Activated T-helper 9 cell treated with anti-CD3 and anti-CD28 coated beads, Interleukin-2, amount 50 U/mL, for 16 hours (primary cell): ENCODE measurements at places on chromosomes 16 and 17.

DNA sequence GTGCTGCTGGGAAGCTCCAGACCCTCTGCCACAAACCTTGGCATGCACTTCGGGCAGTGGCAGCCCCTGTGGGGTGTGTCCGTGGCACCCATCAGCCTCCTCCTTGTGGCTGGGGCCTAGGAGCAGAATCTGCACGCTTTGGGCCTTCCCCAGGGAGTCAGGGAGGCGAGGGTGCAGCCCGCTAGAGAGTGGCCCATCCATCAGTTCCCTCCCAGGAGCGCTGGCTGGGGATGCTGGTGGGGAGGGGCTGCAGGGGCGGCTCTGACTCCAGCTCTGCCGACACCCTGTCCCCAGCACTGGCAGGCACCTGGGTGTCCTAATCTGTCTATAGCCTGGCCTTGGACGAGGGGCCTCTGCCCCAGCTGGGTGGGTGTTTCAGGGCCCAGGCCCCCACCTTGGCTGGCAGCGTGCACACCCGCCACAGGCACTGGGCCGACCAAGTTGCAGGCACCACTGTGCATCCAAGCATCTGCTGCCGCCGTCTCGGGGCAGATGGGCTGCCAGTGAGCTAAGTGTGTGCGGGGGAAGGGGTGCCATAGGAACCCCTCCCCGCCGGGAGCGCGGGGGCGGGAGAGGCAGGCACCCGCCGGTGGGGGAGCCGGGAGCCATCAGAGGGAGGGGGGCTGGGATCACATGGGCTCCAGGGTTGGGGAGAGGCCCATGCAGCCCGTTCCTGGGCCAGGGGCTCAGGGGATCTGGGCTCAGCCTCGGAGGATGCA lies 30.2 kb downstream of the ENDOV start:
- no peak for DNase-seq

- DNase-seq: no peak
Observed at GRCh38 chr17:7079581-7080455, at the start of gene CLEC10A. Gene CLEC10A (minus strand): TSS chr17:7080251. CDS start chr17:7078812, 1,439 bp downstream.

- no peak for DNase-seq
Observed at GRCh38 chr17:6070913-6071511, 833 bp downstream of the WSCD1 start.

- DNase-seq: peak; percentile 75
Observed at GRCh38 chr17:28552176-28552999, at the start of gene UNC119. Gene UNC119 (minus strand): TSS chr17:28552624. CDS start chr17:28552557, 67 bp downstream.

- DNase-seq: no peak
Observed at GRCh38 chr17:74466111-74466827, at the start of gene CD300A. Gene CD300A (plus strand): TSS chr17:74466634. CDS start chr17:74466704, 70 bp downstream.

GRCh38 chr17:1627982-1628855 lies at the start of gene SLC43A2:
Gene SLC43A2 (minus strand): TSS chr17:1628834. CDS start chr17:1627874, 960 bp downstream.
- peak; percentile 67 for DNase-seq

DNA sequence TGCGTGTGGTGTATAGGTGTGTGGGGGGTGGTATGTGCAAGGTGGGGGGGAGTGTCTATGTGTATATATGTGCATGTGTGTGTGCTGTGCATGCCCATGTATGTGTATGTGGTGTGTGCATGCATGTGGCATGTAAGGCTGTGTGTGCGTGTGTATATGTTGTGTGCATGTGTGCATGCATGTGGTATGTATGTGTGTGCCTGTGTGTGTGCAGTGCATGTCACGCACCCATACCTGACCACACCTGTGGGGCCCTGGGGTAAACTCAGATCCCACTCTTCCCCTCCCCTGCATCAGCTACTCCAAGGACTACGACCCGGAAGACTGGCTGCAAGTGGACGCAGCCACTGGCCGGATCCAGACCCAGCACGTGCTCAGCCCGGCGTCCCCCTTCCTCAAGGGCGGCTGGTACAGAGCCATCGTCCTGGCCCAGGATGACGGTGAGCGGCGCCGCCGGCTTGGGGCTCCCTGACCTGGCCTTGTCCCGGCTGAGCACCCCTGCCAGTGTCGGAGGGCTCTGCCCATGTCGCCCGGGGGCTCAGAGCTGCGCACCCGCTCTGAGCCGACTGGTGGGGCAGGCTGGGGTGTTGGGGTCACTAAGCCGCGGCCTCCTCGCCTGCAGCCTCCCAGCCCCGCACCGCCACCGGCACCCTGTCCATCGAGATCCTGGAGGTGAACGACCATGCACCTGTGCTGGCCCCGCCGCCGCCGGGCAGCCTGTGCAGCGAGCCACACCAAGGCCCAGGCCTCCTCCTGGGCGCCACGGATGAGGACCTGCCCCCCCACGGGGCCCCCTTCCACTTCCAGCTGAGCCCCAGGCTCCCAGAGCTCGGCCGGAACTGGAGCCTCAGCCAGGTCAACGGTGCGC lies 9.1 kb downstream of the SLC22A31 start:
- no peak for DNase-seq

DNA sequence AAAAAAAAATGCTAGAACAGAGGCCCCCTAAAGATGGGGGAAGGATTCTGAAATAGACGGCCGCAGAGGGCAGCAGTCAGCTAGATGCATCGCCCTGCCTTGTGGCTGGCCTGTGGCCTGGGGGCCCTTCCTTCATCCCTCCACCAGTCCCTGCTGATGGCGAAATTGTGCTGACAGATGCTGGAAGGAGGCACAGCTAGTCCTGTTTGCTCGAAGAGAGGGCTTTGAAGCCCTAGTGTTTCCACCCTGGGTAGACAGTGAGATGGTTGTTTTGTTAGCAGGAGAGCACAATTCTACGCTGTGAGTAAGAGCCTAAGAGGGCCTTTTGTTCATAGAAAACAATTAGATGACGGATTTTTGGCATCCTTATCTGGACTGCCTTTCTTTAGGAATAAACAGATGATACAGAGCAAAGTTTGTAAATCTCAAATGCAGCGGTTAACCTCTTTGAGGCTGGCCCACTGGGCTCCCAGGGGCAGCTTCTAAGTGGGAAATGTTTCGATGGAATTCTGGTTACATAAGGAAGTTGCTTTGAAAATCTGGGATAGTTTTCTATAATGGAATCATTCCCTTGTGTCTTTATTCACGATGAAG lies 23.0 kb downstream of the VPS35L start:
- DNase-seq: no peak

DNA sequence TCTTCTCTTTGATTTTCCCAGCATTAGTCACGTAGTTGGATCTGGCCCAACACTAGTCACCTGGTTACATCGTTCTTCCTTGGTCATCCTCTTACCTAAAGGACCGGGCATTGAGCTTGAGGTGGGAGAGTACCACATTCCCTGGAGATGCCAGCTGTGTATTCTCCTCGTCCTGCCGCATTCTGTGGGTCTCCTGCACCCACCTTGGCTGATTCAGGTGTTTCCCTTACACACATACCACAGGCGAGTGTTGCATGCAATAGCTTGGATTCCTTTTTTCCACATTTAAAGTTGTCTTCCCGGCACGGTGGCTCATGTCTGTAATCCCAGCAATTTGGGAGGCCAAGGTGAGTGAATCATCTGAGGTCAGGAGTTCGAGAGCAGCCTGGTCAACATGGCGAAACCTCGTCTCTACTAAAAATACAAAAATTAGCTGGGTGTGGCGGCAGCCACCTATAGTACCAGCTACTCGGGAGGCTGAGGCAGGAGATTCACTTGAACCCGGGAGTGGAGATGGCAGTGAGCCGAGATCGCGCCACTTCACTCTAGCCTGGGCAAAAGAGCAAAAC lies 21.6 kb upstream of the CLEC18C start:
- no peak for DNase-seq

DNA sequence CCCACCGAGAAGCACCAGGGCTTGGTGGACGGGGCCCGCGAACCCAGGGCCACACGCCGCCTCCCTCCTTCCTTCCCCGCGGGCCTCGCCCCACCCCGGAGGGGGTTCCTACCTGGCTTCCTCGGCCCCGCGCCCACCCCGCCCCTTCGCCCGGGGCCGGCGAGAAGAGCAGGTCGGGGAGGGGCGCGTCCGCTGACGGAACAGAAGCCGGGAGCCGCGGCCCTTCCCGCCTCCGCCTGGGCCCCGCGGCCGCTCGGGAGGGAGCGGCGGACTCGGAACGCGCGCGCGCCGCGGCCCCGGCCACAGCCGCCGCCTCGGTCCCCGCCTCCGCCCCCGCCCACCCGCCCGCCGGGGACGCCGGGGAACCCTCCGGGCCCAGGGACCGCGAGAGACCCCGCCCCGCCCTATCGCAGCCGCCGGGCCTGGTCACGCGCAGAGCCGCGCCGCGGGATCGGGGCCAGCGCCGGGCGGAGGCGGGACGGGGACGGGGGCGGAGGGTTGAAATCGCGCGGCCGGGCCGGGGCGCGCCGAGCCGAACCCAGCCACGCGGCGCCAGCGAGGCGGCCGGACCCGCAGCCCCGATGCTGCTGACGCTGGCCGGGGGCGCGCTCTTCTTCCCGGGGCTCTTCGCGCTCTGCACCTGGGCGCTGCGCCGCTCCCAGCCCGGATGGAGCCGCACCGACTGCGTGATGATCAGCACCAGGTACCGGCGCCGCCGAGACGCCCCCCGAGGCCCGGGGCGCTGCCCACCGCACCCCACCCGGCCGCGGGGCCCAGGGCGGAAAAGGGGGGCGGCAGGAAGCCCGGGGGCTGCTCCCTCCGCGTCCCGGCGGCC lies at the start of gene TLCD3A:
Gene TLCD3A (plus strand): TSS at position 530 of the 835 bp plus-strand sequence. CDS start 52 bp downstream, at position 582.
- DNase-seq: peak; percentile 35

DNA sequence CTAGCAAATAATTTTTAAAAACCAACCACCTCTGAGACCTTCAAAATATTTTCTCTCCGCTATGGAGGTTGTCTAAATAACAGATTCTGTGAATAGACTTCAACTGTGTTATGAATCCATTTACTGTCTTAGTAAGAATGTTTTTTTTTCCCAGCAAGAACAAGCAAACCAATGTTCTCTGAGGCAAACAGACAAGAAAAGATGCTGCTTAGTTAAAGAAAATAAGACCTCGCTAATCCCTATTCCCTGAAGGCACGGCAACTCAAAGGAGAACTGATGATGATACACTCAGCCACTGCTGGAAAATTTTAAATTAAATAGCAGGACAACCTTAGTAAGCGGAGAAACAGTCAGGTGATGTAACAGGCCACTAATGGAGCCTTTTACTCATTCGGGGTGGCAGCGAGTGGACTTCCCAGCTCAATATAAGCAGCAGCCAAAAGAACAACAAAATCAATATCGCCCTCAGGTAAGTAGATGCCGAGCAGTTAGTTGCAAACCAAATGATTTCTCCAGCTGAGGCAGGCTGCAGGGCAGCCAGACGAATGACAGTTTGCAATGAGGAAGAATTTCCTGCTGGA lies 81.8 kb downstream of the CPPED1 start:
- DNase-seq: no peak

DNA sequence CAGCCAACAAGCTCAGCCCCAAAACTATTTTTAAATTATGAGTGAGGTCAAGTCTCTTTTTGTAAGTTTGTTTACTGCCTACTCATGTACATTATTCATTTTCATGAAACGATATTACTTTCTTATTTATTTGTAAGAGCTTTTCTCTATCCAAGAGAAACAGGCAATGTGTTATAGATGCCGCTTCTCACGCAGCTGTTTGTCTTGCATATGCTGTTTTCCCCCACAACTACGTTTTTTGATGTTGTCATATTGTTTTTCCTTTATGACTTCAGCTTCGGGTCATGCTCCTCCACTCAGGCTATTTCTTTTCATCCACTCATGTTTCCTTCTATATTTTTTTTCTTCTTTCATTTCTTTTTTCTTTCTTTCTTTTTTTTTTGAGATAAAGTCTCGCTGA lies 20.0 kb downstream of the ITGAE start:
- no peak for DNase-seq

DNA sequence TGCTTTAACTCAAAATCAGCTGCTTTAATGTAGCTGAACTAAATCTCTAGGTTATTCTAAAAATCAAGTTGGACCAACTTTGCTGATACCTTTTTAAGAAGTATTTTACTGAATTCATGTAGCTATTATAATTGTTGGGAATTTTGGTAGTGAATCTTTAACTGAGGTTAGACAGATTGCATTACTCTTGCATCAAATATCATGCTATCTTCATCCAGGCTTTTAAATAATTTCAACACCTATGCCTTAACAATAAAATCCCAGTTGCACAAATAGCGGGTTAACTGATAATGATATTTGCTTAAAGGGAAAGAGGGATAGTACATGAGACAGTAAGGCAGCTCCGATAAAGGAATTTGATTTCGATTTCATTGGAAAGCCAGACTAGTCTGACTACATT lies 241.3 kb upstream of the TBX2 start:
- no peak for DNase-seq

DNA sequence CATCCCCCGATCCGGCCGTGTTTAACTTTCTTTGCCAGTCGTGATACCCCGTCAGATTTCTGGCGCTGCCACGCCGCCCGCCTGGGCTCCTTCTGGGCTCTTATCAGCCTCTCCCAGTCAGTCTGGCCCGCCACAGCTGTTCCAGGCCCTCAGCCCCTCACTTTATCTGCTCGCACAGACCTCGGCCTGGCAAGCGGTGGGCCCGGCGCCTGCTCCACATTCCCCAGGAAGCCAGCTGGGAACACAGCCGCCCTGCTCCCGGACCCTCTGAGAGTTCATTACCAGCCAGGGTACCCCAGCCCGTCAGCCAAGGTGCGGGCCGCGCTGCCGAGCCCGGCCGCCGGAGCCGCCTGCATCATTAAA lies 157.5 kb downstream of the ZNF423 start:
- no peak for DNase-seq

GRCh38 chr17:39979893-39980350 lies 685 bp upstream of the PSMD3 start:
- DNase-seq: no peak

DNA sequence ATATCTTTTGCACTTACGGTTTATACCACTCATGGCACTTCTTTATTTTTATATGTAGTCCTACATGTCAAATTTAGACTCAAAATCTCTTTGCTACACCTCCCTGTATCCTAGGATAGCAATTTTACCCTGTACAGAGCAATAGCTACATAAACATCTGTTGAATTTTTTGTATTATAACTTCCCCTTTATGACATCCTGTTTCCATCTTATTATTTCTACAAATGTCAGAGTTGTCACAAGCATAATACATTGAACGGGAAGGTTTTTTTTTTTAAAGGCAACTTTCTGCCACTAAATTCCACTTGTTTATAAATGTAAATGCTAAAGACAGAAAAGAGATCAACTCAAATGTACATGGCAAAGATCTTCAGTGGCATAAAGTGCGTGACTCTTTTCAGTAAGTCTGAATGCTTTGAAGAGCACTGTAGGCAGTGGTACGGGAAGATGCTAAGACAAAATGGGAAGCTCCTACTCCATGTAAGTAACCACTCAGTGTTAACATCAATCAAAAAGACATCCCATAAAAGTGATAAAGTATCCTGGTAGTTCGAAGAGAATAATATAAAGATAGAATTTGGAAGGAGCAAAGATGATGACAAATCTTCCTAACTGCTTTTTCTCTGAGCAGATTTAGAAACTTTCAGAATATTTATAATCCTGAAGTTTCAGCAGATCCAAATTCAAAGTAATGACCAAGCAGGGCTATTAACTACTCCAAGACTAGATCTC lies 26.8 kb downstream of the GNA13 start:
- DNase-seq: no peak

DNA sequence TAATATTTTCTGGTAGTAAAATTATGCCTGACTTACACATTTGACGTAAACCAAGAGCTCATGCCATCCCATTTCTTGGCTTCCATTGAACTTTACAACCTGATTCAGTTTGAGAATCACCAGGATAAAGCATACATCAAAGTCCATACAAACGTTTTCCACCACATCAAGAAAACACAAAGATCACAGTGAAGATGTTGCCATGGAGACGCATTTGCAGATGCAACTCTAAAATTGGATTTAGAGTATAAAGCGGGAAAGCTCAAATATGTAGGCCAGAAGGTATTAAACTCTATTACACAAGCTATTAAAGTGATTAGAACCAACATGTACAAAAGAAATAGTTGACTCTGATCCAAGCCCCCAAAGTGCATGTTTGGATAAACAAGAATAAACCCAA lies 10.4 kb downstream of the C16orf46 start:
- no peak for DNase-seq
